Melanocyte of skin (primary cell): ENCODE measurements at places on chromosomes 12 and 14. TPM values are rescaled to one million over a fixed set of nuclear protein-coding genes. Genes with fewer than 3 reads are reported as not detected.

The PDE3A gene
- total RNA-seq: 66.3 and 124 TPM in 2 replicates

The HOXC13 gene
- total RNA-seq: not detected in 2 replicates

The KRT73 gene
- not detected in 2 replicates for total RNA-seq

The RGS6 gene
- total RNA-seq: not detected in 2 replicates

The USP44 gene
- 0.34 and 1.5 TPM in 2 replicates for total RNA-seq

The PROX2 gene
- total RNA-seq: not detected in 2 replicates

The RDH5 gene
- total RNA-seq: 1.3 and 6.5 TPM in 2 replicates

The FAM90A1 gene
- not detected in 2 replicates for total RNA-seq

The ADAM21 gene
- total RNA-seq: 0.73 and 1.0 TPM in 2 replicates

The KRT1 gene
- not detected in 2 replicates for total RNA-seq

The DIO3 gene
- total RNA-seq: not detected in 2 replicates

The PARPBP gene
- 29.3 and 36.1 TPM in 2 replicates for total RNA-seq

The KTN1 gene
- total RNA-seq: 57.8 and 112 TPM in 2 replicates

The KRT79 gene
- not detected in 2 replicates for total RNA-seq

The PIWIL1 gene
- total RNA-seq: 0.34 and 0.36 TPM in 2 replicates

The GALC gene
- total RNA-seq: 11.0 and 18.2 TPM in 2 replicates

The GPRC5A gene
- total RNA-seq: 10.5 and 28.9 TPM in 2 replicates

The BEGAIN gene
- 0.33 and 0.93 TPM in 2 replicates for total RNA-seq

The DHRS2 gene
- 0.33 and 0.77 TPM in 2 replicates for total RNA-seq

The C12orf50 gene
- total RNA-seq: not detected in 2 replicates

The SIVA1 gene
- 49.8 and 58.5 TPM in 2 replicates for total RNA-seq

The MRPL51 gene
- total RNA-seq: 113 and 133 TPM in 2 replicates

The HOXC10 gene
- total RNA-seq: 5.7 and 8.5 TPM in 2 replicates

The WNT1 gene
- total RNA-seq: not detected in 2 replicates

The SLC24A4 gene
- 0.62 and 1.3 TPM in 2 replicates for total RNA-seq

The ARHGEF40 gene
- 209 and 294 TPM in 2 replicates for total RNA-seq
